ENCODE measurements at places on chromosomes 4 and X.

DNA sequence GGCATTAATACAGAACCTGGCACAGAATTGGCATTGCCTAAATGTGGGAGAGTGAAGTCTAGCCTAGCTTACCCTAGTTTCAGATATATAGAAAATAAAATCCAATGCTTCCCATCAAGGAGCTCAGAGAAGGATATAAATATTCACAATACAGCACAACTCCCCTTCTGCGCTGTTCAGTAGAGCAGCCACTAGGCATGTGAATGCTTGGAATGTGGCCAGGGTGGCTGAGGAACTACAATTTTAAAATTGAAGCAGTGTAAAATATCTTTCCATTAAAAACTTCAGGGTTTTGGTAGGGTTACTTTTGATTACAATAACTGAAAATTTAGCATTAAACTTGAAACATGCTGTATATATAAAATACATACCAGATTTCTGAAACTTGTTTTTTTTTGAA lies 19.5 kb downstream of the ZNF518B start:
- no peak for DNase-seq

DNA sequence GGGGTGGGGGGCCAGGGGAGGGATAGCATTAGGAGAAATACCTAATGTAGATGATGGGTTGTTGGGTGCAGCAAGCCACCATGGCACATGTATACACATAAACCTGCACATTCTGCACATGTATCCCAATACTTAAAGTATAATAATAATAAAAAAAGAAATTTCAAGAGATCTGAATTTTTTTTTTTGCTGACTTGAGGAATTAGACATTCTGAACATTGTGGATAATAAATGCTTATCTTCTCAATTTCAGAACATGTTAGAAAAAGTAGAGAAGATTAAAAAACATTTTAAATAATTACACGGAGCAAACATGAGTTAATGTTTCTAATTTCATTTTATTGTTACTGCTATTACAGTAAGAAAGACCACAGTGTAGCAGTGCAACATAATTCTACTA lies 230.4 kb downstream of the DTHD1 start:
- no peak for DNase-seq

- no peak for DNase-seq
Measured at GRCh38 chrX:31608638-31609037, 536.8 kb upstream of the FTHL17 start.

DNA sequence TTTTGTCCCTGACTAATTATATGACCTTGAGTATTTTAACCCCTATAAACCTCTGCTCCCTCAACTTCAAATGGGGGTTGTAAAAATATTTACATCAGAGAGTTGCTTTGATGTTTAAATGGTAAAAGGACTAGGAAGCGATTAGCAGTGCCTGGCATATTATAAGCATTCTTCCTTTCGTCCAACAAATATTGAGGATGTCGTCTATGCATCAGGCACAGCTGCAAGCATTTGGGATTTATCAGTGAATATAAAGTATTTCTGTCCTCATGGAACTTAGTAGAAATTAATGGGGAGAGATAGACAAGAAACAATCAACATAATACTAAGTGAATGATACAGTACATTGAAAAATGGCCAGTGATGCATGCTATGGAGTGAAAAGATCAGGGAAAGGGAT lies 115.5 kb upstream of the EDNRA start:
- no peak for DNase-seq

DNA sequence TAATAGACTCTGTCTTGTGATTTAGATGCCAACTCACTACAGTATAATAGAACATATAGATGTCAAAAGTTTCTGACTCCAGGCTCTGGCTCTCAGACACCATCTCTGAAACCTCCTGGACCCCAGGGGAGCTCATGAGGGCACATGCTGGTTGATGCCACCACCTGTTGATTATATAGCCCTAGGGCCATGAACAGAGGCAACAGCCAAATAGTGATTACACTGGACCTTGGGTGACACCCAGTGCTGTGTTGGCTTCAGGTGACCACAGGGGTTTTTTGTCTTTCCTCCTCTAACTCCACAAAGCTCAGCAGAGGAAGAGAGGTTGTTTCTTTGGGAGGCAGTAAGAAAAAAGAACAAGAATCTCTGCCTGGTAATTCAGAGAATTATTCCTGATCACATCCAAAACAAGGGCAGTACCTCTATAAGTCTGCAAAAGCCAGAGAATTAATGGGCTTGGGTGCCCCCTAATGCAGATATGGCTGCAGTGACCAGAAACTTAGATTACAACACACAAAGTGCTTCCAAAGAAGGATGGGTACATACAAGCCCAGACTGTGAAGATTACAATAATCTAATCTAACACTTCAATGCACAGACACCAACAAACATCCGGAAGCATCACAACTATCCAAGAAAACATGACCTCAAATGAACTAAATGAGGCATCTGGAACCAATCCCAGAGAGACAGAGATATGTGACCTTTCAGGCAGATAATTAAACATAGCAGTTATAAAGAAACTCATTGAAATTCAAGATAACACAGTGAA lies 1920.6 kb downstream of the ARAP2 start:
- no peak for DNase-seq

DNA sequence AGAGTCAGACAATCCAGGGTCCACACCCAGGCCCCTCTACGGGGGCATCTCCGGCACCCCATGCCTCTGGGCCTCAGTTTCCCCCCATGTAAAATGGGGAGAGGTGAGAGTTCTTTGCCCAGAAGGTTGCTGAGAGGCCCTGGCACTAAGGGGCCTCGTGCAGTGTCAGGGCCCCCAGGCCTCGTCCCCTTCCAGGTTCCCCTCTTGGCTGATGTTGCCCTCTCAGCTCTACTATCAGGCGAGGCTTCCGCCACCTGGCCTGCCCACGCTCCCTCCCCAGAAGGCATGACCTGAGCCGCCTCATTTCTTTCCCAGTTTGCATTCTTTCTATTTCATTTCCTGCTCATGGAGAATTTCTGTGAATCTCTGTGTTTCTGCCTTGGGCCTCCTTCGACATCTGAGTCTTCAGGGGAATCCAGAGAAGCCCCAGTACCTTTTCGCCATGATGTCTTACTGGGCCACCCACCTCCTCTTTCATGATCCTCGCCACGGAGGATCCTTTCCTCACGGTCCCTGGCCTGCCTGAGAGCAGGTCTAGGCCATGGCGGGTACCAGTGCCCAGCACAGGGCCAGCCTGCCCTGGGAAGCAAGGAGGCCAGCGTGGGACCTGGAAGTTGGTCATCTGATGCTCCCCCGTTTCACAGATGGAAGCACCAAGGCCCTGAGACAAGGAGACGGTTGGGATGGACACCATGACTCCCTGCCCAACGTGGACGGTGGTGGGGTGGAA lies 21.9 kb upstream of the MRFAP1 start:
- no peak for DNase-seq

GRCh38 chrX:124540474-124540873 lies 194.1 kb downstream of the SH2D1A start:
- DNase-seq, result no peak

- DNase-seq, result peak; percentile 35
Measured at GRCh38 chr4:123856689-123857545, 460.3 kb downstream of the SPRY1 start.

DNA sequence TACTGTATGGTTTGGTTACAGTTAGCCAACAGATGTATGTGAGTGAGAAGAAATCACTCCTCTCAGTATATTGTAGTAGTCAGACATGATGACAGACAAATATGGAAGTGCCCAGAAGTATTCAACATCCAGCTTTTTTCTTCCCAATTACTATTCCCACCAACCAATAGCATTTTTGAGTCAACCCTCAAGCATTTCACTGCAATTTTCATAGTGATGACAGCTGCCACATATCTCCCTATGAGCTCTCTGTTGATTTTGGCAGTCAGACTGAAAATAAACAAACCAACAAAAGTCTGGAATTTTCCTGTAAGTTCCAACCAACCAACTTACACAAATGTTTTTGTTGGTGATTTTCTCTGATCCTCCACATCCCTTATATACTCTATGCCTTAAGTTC lies 8.2 kb upstream of the TRAM1L1 start:
- no peak for DNase-seq

DNA sequence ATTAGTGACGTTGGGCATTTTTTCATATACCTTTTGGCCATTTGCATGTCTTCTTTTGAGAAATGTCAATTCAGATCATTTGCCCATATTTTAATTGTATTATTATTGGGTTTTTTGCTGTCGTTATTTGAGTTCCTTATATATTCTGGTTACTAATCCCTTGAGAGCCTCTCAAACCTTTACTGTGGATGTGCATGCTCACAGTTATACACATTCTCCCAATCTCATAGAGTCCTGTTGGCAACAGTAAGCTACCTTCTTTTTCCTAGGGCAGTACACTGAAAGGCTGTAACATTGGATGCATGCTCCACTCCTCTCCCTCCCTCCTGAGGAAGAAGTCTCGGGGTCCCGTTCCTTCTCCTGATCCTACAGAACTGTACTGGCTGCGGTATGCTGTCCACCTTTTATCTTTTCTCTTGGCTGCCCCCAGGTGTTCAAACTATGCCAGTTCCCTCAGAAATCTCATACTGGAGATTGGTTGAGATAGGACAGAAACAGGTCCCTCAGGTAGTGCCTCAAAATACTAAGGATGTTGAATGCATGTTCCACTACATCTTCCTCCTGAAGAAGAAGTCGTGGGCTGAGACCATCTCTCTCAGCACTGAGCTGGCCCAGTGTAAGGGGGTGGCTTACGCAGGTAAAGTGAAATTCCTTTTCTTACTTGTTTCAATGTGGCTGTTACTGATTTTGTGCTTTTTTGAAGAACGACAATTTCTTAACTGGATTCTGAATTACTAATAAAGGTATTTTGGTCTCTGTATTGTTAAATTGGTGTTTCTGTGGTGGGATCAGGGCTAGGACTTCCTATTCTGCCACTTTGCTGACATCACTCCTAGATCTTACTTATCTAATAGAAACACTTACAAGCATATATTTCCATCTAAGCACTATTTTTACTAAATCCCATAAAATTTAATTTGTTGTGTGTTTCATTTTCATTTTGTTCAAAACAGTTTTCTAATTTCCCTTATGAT lies 145.4 kb upstream of the HUWE1 start:
- no peak for DNase-seq

- DNase-seq, result no peak
Measured at GRCh38 chrX:40237731-40238178, 140.0 kb upstream of the BCOR start.

GRCh38 chr4:145530189-145530588 lies 48.5 kb downstream of the SMAD1 start:
- no peak for DNase-seq

Data from putamen (tissue), 1 donor.